ENCODE measurements at places on chromosomes 6 and 20. TPM values are rescaled to one million over a fixed set of nuclear protein-coding genes. Genes with fewer than 3 reads are reported as not detected.

GRCh38 chr6:39898625-39899024, 35.6 kb downstream of the MOCS1 start:
- DNase-seq: no peak

GRCh38 chr6:105258816-105259215, 79.0 kb upstream of the POPDC3 start:
- DNase-seq: no peak

- no peak for DNase-seq
Observed at GRCh38 chr6:112821476-112821875, 474.3 kb downstream of the RFPL4B start.

- DNase-seq: no peak
Observed at GRCh38 chr20:9400171-9401025, 114.0 kb upstream of the LAMP5 start.

GRCh38 chr20:9081423-9081966, 12.6 kb downstream of the PLCB4 start:
- DNase-seq: no peak

DNA sequence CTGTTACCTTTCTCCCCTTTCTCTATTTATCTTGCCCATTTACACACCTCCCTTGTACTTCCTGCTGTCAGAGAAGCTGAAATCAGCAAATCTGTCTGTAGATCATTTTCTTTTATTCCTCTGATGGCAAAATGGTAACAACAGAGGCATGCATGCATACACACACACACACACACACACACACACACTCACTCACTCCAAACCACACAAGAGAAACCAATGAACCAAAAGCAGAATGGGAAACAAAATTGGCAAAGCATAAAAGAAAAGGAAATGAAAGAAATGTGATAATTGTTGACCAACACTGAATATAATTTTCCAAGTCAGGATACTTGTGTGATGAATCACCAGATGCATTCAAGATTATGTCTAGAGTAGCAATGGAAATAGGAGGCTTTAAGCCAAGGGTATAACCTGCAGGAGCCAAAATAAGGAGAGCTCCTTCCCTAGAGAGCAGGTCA, 172.4 kb downstream of the PLCB4 start:
- DNase-seq: no peak

GRCh38 chr6:56242346-56242745, 5.0 kb downstream of the COL21A1 start:
- DNase-seq: no peak

DNA sequence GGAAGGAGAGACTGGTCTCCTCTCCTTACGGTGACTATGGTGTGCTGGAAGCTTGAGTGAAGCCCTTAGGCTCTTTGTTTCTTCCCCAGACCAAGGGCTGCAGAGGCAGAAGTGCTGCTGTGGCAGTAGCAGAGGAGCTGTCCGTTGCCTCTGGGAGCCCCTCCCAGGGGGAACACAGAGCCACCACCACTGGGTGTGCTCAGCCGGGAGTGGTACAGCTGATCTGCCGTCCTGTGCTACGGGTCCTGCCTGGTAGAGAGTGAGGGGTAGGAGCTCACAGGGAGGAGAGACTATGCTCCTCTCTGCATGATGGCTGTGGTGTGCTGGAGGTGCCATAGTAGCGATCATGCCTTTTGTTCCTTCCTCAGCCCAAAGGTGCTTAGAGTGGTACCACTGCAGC, 318.7 kb downstream of the DOK5 start:
- no peak for DNase-seq

DNA sequence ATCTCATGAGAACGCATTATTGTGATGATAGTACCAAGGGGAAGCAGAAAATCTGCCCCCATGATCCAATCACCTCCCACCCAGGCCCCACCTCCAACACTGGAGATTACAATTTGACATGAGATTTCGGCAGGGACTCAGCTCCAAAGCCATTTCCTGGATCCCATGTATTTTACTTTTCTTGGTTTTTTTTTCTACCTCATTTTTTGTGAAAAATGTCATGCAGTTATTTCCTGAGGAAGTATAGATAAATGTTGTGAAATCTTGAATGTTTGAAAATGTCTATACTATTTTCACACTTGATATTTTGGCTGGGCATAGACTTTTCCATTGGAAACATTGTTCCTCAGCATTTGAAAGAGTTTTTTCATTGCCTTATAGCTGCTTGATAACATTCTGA, 9.1 kb upstream of the BRPF3 start:
- no peak for DNase-seq

DNA sequence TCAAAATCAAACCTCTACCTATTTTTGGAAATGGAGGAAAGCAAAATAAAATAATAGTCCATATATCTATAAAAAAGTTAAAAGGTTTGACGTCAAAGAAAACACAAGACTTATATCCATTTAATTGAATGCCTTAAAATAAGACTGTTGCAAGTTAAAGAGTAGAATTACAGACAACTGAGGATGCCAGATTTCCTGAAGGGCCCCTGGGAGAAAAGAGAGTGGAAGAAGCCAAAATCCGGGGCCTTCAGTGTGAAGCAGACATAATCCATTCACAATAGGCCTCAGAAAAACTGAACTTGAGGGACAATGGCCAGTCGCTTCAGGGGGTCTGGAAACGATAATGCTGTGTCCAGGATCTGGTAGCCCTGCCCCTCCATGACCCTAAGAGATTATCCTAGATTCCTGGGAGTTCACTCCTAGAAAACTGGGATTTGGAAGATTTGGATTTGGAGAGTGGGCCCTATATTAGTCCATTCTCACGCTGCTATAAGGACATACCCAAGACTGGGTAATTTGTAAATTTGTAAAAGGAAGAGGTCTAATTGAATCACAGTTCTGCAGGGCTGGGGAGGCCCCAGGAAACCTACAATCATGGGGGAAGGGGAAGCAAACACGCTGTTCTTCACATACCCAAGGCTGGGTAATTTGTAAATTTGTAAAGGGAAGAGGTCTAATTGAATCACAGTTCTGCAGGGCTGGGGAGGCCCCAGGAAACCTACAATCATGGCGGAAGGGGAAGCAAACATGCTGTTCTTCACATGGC, 94.0 kb upstream of the SLC2A12 start:
- no peak for DNase-seq

- DNase-seq: no peak
Observed at GRCh38 chr6:26175033-26175427, 87.8 kb downstream of the HFE start.

- DNase-seq: no peak
Observed at GRCh38 chr20:20466341-20466879, 98.5 kb downstream of the INSM1 start.

GRCh38 chr6:32785781-32786533, 22.6 kb upstream of the HLA-DQB2 start:
- DNase-seq: peak; percentile 53

GRCh38 chr6:157079771-157080170, 243.5 kb downstream of the TMEM242 start:
- DNase-seq: no peak

- DNase-seq: no peak
Observed at GRCh38 chr6:35498422-35499067, 1.7 kb upstream of the TEAD3 start.

GRCh38 chr20:34768096-34768495, 57.4 kb downstream of the NCOA6 start:
- DNase-seq: no peak

DNA sequence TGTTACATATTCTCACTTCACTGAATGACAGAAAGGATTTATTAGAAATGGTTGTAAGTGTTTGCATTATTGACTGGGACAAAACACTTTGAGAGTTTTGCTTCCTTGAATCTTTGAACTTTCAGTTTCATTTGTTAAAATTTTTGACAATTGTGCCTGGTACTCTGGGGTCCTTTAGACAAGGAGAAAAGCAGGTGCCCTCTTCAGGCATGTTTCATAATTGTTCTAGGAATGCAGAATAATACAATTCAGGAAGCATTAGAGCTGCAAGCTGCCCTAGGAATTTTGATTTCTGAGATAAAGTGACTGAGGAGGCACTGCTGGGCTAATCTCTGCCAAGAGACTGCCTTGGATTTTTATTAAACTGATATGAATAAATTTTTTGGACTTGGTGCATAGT, 49.7 kb downstream of the TOP1 start:
- DNase-seq: peak; percentile 57

- no peak for DNase-seq
Observed at GRCh38 chr6:79334674-79335073, 100.2 kb upstream of the HMGN3 start.

BPIFA1 gene
- not detected for polyA plus RNA-seq

NDUFAF5 gene
- 28.4 TPM for polyA plus RNA-seq

HSPA12B gene
- 11.8 TPM for polyA plus RNA-seq

MTFR2 gene
- polyA plus RNA-seq: 2.9 TPM

BANF2 gene
- not detected for polyA plus RNA-seq

RGL2 gene
- 121 TPM for polyA plus RNA-seq

PAK5 gene
- 0.60 TPM for polyA plus RNA-seq

RNF144B gene
- polyA plus RNA-seq: 25.2 TPM

BAK1 gene
- 22.5 TPM for polyA plus RNA-seq

PLCB4 gene
- polyA plus RNA-seq: 11.6 TPM

ZC2HC1B gene
- polyA plus RNA-seq: not detected

YTHDF1 gene
- polyA plus RNA-seq: 44.6 TPM
